ENCODE measurements at places on chromosomes 5 and 9. TPM values are rescaled to one million over a fixed set of nuclear protein-coding genes. Genes with fewer than 3 reads are reported as not detected.

TERT gene
- under 0.01 TPM for total RNA-seq

CBY3 gene
- 0.46 TPM for total RNA-seq

HTR4 gene
- 5.5 TPM for total RNA-seq

FSTL4 gene
- total RNA-seq, result 5.8 TPM

HTR1A gene
- 5.5 TPM for total RNA-seq

Measured in diencephalon (tissue), 1 donor.